Activated naive CD8-positive, alpha-beta T cell treated with anti-CD3 and anti-CD28 coated beads for 36 hours (primary cell): ENCODE measurements at places on chromosomes 6 and 20.

- DNase-seq = no peak
Measured at GRCh38 chr6:37127961-37128862, 41.7 kb upstream of the PIM1 start.

- no peak for DNase-seq
Measured at GRCh38 chr20:22797103-22797502, 212.7 kb upstream of the FOXA2 start.

DNA sequence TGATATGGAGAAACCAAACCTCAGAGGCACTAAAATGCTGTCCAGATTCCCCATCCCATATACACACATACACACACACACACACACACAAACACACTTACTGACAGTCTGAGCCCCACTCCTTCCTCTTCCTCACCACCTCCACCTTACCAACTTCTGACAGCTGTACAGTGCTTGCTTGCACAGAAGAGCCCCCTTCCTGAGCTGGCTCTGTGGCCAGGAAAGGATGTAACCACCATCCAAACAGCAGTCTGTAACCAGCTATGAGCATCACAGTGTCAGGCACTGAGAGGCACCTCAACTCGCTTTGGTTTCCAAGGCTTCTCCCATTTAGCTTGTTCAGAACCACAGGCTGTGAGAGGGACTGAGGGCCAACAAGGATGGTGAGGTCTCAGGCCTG lies 5.9 kb upstream of the C6orf136 start:
- DNase-seq = no peak

GRCh38 chr20:36541227-36541767 lies at the start of gene MYL9:
TSS of gene MYL9 (plus strand) at chr20:36541519. CDS start at chr20:36544885, 3,366 bp downstream.
- no peak for DNase-seq

- no peak for DNase-seq
Measured at GRCh38 chr6:135073217-135073616, 18.6 kb upstream of the HBS1L start.

- DNase-seq = peak; percentile 15
Measured at GRCh38 chr6:158991017-158991723, 8.8 kb downstream of the RSPH3 start.

- DNase-seq = peak; percentile 85
Measured at GRCh38 chr6:2853769-2854395, 12.2 kb upstream of the SERPINB1 start.

GRCh38 chr6:152146385-152146784 lies 338.9 kb downstream of the ESR1 start:
- DNase-seq = no peak

GRCh38 chr20:63636752-63637628 lies 10.1 kb upstream of the GMEB2 start:
- no peak for DNase-seq

- DNase-seq = no peak
Measured at GRCh38 chr6:22372922-22373321, 76.1 kb upstream of the PRL start.

DNA sequence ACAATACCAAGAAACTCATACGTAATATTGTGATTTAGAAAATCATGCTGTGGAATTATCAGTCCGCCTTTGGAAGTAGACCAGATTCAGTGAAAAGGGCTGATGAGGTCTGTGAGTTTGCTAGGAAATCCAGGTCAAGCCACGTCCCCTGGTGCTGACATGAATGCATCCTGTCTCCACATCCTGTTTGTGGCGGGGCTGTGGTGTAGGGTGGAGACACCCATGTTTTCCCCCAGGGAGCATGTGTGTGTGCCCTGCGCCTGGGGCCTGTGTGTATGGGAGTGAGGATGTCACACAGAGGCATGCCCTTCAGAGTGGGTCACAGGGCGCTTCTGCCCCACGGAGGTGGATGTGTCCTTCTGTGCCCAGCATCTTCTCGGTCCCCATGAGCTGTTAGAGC lies 109.1 kb downstream of the SASH1 start:
- no peak for DNase-seq

DNA sequence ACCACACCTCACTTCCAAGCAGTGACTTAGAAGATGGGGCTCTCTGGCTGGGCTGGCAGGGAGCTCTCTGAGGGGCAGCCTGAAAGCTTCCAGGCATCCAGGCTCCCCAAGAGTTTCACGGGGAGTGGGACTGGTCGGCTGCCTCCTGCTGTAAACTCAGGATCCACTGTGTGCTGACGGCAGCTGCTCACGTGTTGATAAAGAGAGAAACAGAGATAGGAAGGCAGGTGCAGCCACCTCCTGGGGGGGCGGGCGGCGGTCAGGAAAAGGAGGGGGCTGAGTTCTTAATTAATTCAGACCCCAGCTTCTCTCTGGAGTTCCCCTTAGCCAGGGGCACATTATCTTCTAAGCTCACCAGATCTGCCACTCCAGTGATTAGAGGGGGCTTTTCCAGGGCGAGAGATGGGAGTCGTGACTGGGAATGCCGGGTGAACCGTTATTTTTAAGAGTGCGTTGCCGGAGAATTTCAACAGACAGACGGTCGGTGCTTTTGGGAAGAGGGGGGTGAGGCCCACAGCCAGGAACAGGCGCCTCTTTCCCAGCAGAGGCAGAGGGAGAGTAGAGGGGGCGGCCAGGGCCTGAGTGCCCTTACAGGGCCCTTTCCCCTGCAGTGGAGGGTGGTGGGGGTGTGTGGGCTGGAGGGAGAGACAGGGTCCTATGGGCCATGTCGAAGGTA lies 70.9 kb downstream of the CD40 start:
- DNase-seq = no peak

DNA sequence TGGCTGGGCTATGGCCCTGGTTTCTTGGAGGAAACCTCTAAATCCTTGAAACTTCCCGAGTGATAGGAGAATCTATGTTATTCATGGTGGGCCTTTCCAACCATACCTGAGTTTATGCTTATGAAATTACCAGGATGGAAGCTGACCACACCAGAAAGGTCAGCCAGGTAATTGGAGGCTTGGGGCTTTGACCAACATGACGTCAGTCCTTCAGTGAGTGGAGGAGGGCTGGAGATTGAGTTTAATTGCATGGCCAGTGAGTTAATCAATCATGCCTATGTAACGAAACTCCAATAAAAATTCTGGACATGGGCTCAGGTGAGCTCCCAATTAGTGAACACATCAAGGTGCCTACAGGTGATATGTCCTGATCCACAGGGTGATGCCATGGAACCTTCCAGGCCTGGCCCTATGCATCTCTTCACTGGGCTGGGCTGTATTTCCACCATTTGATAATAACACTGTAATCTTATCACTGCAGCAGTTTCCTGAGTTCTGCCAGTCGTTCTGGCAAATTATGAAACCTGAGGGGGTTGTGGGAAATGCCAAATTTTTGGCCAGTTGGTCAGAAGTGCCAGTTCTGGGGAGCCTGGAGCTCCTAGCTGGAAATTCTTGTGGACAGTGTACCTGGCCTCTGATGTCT lies 106.5 kb downstream of the CDH26 start:
- no peak for DNase-seq

GRCh38 chr20:24481173-24481572 lies 11.7 kb downstream of the SYNDIG1 start:
- DNase-seq = no peak

- no peak for DNase-seq
Measured at GRCh38 chr6:109521080-109521479, 38.1 kb upstream of the ZBTB24 start.

DNA sequence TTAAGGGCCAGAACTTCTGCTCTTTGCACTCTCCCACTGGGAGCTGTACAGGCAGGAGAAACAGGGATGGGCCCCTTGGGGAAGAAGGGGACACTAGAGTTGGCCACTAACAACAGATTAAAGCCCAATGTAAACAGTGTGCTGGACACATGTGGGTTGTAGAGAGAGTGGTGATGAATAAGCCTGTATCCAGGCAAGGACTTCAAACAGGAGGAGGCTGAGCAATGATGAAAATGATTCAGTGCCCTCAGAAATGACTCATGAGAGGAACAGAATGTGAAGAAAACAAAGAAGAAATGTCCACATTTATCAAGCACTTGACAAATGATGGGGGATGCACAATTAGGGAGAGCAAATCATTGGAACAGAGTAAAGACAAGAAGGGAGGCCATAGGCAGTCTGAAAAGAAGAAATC lies 242.3 kb downstream of the TBX18 start:
- DNase-seq = no peak

GRCh38 chr6:129135451-129135850 lies 252.5 kb downstream of the LAMA2 start:
- DNase-seq = no peak

GRCh38 chr6:39366931-39367618 lies 44.6 kb upstream of the KCNK16 start:
- no peak for DNase-seq

GRCh38 chr6:101454106-101454676 lies 60.7 kb downstream of the GRIK2 start:
- DNase-seq = no peak

DNA sequence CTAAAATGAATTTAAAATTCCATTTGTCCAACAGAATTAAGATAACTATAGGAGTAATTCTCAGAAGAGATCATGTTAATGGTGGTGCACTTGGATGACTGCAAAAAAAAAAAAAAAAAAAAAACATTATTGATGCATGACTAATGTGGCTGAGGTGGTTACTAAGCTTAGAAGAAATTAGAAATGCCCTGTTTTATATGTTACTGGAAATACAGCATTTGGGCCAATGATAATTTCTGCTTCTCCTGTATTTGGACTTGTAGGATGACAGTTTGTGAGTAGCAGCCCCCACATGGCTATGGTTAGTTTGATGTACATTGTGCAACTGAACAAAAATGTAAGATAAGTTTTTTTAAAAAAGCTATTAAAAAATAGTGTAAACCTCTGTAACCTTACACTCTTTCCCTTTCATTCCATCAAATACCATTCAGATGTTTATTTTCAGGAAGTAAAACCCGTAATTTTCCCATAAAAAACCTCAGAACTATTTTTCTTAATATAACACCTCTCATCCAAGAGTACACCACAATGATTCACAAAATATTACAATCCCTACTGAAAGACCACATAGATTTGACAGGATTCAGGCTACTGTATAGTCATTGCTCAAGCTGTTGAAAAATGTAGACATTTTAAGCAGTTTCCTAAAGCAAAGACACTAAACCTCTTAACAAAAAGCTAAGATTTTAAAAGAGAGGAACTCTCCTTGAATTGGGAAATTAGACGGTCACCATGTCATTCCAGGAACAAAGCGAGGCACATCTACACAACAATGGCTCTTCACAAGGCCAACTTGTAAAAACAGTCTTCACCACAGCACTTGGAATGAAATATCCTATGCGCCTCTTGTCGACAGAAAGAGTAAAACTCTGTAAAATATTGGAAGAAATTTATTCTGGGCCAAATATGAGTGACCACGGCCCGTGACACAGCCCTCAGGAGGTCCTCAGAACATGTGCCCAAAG lies 83.0 kb downstream of the WDR27 start:
- no peak for DNase-seq

DNA sequence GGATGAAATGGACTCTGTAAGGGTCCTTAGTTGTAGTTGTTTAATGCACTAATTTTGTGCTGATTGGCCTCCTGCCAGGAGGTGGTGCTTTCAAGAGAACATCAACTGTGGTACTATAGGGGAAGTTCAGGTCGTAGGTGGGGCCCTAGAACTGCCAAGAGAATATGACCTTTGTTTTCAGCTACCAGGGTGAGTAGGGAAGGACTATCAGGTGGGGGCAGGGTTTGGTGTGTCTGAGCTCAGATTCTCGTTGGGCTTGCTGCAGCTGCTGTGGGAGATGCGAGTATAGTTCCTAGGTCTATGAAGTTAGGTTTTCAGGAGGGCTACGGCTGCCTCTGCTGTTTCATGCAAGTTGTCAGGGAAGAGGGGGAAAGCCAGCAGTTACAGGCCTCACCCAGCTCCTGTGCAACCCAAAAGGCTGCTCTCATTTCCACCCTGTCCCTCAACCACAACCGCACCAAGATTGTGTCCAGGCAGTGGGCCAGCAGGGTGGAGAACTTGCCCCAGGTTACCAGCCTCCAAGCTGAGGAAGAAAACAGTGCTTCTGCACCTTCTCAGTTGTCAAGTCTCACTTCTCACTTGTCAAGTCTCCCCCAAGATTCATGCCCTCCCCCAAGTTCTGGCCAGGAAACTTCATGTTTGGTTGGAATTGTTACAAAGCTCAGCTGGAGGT lies 626.5 kb upstream of the MAP3K7 start:
- no peak for DNase-seq

DNA sequence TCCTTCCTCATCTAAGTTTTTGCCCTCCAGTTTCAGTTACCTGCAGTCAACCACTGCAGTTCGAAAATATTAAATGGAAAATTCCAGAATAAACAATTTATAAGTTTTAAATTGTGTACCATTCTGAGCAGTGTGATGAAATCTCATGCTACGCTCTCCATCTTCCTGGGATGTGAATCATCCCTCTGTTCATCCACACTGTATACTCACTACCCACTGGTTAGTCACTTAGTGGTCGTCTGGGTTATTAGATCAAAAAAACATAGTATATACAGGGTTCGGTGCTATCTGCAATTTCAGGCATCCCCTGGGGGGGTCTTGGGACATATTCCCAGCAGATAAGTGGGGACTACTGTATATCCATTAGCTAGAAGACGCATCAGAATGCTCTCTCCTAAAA lies 151.9 kb upstream of the SLC22A16 start:
- DNase-seq = no peak

GRCh38 chr20:59404749-59405148 lies 104.3 kb downstream of the EDN3 start:
- DNase-seq = no peak

- DNase-seq = no peak
Measured at GRCh38 chr6:127415096-127415495, 44.1 kb downstream of the KIAA0408 start.

DNA sequence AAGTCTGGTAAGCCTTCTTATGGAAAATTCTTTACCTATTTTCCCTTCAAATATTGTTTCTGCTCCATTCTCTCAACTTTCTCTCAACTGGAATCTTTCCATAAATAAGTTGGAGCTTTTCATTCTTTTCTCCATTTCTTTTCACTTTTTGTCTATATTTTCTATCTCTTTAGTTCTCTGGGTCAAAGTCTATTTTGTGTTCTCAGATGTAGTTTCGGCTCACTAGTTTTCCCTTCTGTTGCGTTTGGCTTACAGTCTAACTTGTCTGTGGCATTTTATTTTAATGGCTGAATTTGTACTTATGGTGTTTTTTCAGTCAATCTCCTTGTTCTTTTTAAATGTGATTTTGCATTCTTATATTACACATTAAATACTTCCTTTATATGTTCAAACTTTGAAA lies 14.1 kb upstream of the SLC22A2 start:
- DNase-seq = no peak
